ENCODE measurements at places on chromosomes 5 and 9.

DNA sequence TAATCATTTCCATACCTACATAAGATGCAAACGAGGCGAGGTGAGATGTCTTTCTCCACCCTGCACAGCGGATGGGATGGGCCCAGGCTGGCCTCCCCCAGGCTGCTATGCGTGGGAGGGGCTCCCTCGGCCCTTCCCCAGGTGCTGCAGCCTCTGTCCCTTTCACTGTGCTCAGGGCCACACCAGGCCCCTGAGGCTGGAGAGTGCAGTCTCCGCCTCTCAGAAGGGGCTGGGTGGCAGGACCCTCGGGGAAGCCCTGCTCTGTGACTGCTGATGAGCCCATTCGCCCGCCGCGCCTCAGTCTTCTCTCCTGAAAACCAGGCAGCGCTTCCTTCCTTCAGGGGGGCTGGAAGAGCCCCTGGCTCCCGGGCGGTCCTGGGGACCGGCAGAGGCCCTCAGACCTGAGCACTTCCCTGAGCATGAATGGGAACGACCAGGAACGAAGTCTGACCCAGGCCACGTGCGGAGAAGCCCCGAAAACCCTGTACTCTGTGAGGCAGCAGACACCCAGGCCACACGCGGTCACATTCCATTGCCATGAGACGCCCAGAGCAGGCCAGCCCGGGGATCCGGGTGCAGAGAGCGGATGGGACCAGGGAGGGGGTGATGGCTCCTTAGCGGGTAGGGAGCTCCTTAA is 21.9 kb upstream of the NOTCH1 start:
- no peak for DNase-seq

- no peak for DNase-seq
Measured at GRCh38 chr9:102728946-102729345, 266.2 kb upstream of the CYLC2 start.

GRCh38 chr5:107598958-107599357 is 71.8 kb downstream of the EFNA5 start:
- no peak for DNase-seq

- no peak for DNase-seq
Measured at GRCh38 chr5:125654392-125654791, 768.8 kb upstream of the GRAMD2B start.

DNA sequence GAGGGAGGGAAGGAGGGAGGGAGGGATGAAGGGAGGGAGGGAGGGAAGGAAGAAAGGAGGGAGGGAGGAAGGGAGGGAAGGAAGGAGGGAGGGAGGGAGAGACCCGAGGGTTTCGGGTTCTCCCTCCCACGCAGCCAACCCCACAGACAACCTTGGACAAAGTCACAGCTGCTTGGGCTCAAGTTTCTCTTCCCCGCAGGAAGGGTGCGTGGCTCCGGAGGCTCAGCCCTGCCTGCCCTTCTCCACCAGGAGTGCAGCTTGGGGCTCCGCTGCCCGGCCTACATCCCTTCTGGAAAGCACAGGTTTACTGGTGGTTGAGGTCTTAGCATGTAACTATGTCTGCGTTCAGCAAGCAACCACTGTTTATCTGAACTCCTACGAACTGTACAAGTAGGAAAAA is 15.0 kb downstream of the SLC12A7 start:
- no peak for DNase-seq

DNA sequence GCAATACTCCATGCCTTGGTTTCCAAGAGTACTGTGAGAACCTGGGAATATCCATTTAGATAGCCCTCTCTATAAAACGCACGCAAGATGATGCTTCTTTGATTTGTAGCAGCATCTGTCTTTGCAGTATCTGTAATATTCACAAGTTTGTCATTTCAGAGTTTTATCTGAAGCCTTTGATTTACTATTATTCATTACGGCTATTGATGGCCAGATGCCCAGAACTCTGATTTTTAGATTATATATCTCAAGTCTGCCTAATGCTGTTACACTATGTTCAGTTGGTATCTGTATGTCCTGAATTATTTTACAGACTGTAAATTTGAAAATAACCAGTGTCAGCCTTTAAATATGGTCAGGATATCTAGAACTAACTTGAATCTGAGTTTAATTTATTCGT is 233.3 kb downstream of the FAM170A start:
- no peak for DNase-seq

GRCh38 chr5:135593886-135594285 is 15.1 kb upstream of the CXCL14 start:
- DNase-seq: no peak

- DNase-seq: no peak
Measured at GRCh38 chr9:92941861-92942260, 5.5 kb upstream of the FGD3 start.

DNA sequence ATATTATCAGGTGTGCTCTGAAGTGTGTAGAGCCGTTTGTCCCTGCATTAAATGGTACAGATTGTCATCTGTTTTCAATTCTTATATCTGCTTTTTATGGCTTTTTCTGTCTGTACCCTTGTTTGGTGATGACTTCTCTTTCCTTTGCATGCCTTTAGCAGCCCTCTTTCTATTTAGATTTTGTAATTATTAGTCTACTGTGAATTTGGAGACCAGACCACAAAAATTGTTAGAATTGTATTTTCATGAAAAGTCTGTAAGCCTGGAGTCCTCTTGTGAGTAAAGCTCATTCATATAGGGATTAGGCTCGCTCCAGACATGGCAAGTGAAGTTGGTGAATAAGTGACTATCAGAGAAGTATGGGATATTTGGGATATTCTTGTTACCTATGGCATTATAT is 41.7 kb downstream of the NFX1 start:
- DNase-seq: no peak

DNA sequence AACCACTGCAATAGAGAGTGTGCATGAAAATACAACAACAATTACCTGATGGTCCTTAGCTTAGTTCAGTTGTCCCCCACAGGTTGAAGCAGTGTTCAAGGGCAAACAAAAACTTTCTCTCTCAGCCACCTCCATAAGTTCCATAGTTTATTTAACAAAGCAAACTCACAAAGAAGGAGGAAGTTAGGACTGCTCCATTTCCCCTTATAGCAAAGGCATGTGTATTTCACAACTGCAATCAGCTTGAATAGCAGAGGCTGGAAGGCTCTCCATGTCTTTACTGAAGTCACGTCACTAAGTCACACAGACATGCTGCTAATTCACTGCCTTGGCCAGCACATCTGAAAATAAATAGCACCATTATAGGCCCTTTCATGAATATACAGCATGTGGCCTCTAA is 43.3 kb downstream of the DOCK8 start:
- DNase-seq: no peak

GRCh38 chr5:180127682-180128670 is 56.4 kb upstream of the RNF130 start:
- DNase-seq: no peak

DNA sequence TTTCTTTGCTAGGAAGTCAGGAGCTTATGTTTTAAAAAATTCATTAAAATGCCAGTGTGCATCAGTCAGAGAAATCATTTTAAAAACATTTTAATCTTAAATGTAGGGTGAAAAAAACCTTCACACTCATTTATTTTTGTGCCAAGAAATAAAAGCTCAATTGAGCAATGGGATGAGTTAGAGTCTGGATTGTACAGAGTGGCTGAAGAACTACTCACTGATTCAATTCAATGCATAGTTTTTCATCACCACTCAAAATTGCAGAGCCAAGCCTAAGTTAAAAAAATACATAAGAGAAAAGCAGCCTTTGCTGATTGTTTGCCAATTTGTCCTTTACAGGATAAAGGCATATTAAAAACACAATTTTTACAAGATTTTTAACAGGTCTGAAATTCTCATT is 168.2 kb upstream of the DMRTA1 start:
- no peak for DNase-seq

DNA sequence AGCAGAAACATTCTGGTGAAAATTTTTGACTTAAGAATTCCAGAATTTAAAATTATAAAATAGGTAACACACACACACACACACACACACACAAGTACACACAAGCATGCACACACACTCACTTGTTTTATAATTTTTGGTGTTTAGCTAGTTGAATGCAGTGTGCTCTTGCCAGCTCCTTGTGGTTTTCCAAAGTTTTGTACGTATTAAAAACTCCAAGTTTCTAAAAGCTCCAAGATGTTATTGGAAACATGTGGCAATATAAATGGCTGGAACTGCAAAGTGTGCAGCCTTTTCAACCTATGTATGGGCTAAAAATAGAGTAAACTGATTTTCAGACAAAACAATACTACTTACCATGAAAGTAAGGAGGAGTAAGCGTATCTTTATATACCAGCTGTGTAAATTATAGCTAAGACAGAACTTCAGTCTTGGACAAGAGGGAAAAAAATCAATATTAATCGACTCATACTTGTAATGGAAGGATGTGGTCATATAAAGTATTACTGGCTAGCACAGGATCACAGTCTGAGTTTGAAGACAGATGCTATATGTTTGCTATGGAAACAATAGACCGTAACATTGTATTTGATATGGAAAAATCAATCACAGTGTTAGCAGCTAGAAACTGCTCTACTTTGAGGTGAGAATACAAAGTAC is 727.1 kb upstream of the GRAMD2B start:
- no peak for DNase-seq

DNA sequence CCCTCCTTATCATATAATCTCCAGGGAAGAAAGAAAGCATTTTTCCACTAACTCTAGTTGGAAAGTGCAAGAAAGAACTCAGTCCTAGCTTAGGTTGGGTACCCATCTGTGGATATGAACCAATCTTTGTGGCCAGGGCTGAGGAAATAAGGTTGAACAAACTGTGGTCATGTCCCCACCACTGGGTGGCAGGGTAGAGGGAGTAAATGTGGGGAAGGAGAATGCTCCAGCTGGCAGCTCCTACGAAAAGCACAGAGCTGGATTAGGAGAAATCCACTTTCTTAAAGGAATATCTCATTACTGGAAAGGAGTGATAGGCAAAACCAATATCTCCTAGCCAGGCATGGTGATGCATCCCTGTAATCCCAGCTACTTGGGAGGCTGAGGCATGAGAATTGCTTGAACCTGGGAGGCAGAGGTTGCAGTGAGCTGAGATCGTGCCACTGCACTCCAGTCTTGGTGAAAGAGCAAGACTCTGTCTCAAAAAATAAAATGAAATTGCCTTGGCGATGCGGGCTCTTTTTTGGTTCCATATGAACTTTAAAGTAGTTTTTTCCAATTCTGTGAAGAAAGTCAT is 175.1 kb downstream of the CCDC192 start:
- DNase-seq: no peak

DNA sequence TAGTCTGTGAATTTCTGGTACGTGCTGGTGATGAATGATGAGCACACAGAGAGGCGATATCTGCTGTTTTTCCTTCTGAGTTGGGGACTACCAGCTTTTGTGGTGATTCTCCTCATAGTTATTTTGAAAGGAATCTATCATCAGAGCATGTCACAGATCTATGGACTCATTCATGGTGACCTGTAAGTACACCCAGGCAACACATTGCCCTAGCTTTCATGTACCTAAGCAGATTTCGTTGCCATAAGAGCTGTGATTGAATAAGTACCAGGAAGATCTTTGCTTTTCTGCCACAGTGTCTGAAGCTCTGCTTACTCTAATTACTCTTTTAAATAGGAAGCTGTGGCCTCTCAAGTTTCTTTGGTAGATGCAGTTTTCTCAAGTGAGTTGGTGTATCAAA is 397.8 kb downstream of the ARRDC3 start:
- DNase-seq: no peak

DNA sequence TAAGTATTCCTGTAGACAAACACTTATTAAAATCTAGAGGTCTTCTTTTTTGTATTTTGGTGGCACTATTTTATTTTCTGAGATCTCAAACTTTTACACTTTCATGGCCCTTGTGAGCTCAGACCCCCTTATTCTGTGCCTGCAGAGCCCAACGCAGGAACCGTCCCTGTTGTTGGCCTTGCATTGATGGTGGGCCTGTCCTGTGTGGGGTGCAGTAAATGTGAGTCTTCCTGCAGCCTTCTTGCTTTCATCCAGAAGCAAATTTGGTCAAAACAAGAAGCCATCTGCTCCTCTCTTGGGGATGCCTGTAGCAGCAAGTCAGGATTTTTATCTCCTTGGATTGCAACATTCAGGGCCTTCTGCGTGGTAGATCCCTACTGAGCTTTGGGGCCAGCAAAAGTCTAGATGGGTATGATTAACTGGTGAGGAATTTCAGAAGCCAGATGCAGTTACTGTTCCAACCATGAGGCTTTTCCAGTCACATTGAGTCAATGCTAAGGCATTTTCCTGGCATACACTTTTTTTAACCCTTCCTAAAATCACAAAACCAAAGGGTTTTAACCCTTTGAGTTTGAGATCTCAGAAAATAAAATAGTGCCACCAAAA is 31.7 kb downstream of the BASP1 start:
- no peak for DNase-seq

DNA sequence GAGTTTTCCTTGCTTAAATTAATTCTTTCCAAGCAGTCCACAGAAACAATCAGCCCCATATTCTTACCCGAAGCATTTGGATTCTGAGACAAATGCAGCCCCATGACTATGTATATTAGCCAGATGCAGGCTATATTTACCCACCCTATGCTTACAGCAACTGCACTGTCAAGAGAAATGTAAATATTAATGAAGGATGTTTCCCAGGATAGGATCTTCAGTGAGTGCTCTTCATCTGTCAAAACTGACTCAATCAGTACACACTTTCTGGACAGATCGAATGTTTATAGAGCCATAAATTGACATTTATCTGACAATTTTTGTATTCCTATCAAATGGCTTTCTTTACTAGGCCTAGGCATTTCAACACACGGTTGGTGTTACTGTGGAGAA is 725.3 kb upstream of the SEMA6A start:
- DNase-seq: no peak

DNA sequence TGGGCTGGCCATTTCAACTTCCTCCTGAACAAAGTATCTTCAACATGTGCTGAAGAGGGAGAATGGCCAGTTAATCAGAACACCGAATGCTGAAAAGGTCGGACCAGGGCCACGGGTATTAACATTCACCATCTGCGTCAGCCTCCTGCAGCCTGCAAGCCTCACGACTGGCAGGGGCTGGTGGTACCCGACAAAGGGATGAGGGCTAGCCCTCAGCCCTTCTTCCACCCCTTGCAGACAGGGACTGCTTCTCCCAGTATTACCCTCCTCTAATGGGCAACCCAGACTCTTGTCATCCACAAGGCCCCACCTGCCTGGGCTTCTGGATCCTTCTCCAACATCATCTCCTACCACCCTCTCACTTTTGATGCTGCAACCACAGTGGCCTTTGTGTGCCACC is 246.6 kb downstream of the FSTL4 start:
- no peak for DNase-seq

DNA sequence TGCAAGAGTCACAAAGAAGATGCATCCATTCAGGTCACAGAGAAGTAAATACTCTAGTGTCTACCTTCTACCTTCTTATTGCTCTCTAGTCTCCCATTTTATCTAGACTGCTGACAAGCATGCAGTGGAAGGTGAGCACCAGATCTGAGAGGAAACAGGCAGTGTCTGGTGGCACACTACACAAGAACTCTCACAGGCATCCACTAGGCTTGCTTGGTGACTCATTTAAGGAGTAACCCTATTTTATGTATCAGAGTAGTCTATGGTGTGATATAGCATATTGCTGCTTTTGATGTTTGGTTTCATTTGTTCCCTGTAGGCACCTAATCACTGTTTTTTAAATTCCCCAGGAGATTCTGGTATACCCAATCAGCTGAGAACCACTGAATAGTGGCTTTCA is 1.6 kb upstream of the THBS4 start:
- peak; percentile 82 for DNase-seq

GRCh38 chr9:7300484-7300883 is 499.1 kb downstream of the DMAC1 start:
- no peak for DNase-seq

All from T-helper 1 cell (primary cell).